ENCODE measurements at places on chromosomes 6 and 20. TPM values are rescaled to one million over a fixed set of nuclear protein-coding genes. Genes with fewer than 3 reads are reported as not detected.

POPDC3 gene
- total RNA-seq, result 0.92 TPM

SAMD5 gene
- total RNA-seq, result 0.26 TPM

ENPP1 gene
- total RNA-seq, result 1.9 TPM

CLDN20 gene
- total RNA-seq, result not detected

PPP1R16B gene
- total RNA-seq, result 0.75 TPM

PNPLA1 gene
- total RNA-seq, result not detected

FLOT1 gene
- 138 TPM for total RNA-seq

DDO gene
- total RNA-seq, result 5.5 TPM

CTCFL gene
- not detected for total RNA-seq

RSPO3 gene
- total RNA-seq, result 0.13 TPM

ZBTB46 gene
- total RNA-seq, result 3.3 TPM

DTNBP1 gene
- 6.6 TPM for total RNA-seq

BACH2 gene
- total RNA-seq, result under 0.01 TPM

CDSN gene
- not detected for total RNA-seq

TRIM26 gene
- 27.0 TPM for total RNA-seq

UBE2C gene
- total RNA-seq, result 11.4 TPM

ARHGAP18 gene
- 137 TPM for total RNA-seq

CLPSL1 gene
- total RNA-seq, result not detected

TPMT gene
- total RNA-seq, result 17.7 TPM

ULBP3 gene
- 15.8 TPM for total RNA-seq

TOX2 gene
- 0.25 TPM for total RNA-seq

TREM2 gene
- total RNA-seq, result not detected
